NCI-H226 (cell line): ENCODE measurements at places on chromosomes 2 and 18.
A peak's percentile ranks its signal among the peaks of the same experiment; 100 is the strongest.

DNA sequence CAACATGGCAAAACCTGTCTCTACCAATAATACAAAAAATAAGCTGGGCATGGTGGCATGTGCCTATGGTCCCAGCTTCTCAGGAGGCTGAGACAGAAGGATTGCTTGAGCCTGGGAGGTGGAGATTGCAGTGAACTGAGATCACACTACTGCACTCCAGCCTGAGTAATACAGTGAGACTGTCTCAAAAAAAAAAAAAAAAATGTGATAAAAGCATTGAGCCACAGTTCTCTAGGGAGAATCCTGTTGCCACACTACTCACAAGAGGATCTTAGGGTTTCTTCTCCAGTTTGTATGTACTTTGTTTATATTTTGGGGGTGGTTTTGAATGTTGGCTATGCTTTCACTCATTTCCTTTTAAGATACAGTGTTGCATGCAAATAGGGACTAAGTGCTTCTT lies 62.0 kb downstream of the TMEM185B start:
- peak; percentile 8 for DNase-seq

- DNase-seq: no peak
These were observed 86.9 kb downstream of the MBP start for GRCh38 chr18:77045677-77046076.

GRCh38 chr2:109613081-109613921 lies 465 bp downstream of the SEPTIN10 start:
- peak; percentile 36 for DNase-seq

DNA sequence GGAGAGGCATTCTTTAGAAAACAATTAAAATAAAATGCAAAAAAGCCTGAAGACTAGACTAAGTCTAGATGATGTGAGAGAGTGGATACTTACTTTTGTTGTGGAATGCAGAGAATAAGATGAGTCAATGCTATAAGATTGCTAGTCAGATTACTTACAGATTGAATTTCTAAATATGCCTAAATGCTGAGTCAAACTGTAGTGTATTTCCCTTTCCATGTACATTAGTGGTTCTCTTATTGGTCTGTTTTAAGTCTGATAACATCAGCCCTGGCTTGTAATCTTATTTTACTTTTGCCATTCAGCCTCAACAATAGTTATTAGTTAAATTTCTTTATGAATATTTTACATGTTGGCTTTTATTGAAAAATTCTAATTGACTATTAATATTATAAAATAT lies 702.7 kb downstream of the SOCS6 start:
- DNase-seq: peak; percentile 29

DNA sequence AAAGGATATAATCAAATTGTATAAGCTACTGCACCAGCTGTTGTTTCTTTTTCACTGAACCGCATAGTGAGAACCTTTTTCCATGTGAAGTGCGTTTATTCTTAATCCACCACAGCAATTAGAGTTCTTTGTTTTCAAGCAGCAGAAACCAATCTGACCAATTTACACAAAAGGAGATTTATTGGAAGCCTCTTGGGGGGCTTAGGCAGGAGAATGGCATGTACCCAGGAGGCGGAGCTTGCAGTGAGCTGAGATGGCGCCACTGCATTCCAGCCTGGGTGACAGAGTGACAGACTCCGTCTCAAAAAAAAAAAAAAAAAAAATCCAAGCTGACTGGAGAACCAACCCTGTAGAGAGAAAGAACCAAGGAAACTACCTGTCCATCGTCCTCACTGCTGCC lies 10.0 kb downstream of the ADNP2 start:
- DNase-seq: no peak

DNA sequence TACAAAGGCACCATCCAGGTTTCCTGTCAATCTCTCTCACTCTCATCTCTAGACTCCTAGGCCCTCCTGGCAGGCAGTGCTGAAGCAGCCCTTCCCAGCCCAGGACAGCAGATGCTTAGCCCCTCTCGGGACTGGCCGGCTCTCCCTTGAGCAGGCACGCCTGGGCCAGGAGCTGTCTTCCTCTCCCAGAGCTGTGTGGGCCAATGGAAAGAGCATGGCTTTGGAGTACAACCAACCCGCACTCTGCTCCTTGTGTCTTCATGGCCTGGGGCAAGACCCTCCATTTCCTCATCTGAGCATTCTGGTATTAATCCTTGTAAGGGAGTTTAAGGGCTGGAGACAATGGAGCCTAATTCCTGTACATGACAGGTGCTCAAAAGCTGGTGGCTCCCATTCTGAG lies 97.2 kb downstream of the CAPN13 start:
- no peak for DNase-seq

DNA sequence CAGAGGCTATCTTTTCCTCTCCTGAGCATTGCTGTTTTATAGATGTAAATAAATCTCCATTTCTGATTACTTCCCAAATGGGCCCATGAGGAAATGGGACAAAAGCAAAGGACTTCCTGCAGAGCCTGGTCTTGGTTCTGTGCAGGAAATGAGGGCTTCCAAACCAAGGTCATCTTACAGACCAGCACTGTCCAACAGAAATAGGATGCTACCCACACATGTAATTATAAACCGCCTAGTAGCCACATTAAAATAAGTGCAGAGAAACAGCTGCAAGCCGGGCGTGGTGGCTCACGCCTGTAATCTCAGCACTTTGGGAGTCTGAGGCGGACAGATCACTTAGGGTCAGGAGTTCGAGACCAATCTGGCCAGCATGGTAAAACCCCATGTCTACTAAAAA lies 6.2 kb downstream of the TTL start:
- DNase-seq: no peak

DNA sequence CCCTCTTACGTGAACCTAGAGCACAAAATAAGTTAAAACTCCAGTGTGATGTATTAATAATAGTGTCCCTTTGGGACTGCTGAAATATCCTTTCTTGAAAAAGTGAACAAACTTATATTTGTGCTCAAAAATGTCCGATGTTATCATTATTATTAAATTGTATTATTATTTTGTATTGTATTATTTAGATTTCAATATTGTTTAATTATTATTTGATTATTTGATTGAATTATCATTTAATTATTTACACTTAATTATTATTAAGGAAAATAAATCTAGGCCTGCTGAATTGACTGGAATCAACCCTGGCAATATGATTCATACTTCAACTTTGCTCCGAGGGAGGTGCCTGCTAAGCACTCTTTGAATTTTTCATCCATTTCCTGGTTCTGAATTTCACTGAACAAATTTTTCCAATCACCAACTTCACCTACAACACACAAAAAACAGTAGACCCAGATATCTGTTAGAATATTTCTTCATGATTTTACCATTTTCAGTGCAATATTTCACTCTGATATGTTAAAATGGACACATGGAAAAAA lies 10.9 kb upstream of the EIF2AK2 start:
- no peak for DNase-seq

- peak; percentile 91 for DNase-seq
These were observed 21.5 kb upstream of the SPRED2 start for GRCh38 chr2:65453916-65454315.

DNA sequence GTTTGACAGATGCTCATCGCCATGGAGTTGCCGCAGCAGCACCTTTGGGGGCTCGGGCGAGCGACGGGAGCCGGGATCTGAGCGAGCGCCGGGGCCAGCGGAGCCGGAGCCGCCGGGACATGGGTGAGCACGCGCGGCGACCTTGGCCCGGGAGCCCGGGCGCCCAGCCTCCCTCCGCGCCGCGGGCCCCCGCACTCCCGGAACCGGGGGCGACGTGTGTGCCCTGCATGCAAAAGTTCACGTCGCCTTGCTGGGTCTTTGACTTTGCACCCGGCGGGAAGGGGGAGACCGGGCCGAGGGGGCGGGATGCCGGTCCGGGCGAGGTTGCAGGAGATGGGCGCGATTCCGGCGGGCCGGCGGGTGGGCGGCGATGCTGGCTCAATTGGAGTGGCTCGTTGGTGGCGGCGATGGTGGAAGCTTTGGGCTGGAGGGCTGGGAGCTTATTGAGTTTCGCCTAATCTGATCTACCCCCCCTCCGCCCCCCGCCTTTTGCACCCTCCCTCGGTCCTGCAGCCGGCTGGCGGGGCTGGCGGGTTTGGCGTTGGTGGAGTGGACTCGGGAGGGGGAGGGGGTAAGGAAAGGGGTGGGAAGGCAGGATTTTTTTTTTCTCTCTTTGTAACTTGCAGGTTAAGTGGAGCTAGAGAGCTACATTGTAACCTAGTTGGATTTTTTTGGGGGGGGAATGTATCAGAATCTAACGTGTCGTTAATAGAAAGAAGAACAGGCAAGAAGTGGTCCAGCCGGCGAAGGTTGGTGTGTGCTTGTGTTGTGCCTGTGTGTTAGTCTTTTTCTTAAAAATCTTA lies at the start of gene SETBP1:
SETBP1 (plus strand) TSS at position 616 of the 803 bp plus-strand sequence. CDS start 20,459 bp downstream, outside the sequence.
- no peak for DNase-seq

GRCh38 chr2:162197069-162197825 lies 45.2 kb upstream of the GCG start:
- DNase-seq: peak; percentile 73

DNA sequence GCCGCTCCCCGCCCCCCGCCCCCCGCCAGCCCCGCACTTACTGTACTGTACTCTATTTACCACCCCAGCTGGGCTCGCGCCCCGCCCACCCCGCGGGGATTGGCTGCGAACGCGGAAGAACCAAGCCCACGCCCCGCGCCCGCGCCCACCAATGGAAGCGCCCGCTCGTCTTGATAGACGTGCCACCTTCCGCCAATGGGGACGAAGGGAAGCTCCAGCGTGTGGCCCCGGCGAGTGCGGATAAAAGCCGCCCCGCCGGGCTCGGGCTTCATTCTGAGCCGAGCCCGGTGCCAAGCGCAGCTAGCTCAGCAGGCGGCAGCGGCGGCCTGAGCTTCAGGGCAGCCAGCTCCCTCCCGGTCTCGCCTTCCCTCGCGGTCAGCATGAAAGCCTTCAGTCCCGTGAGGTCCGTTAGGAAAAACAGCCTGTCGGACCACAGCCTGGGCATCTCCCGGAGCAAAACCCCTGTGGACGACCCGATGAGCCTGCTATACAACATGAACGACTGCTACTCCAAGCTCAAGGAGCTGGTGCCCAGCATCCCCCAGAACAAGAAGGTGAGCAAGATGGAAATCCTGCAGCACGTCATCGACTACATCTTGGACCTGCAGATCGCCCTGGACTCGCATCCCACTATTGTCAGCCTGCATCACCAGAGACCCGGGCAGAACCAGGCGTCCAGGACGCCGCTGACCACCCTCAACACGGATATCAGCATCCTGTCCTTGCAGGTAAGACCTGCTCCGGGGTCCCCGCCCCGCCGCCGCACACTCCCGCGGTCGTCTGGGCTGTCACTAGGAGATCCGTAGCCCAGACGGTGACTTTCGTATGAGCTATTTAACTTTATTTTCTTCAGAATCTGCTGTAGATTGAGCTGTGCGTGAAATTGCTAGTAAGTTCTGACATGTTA lies at the start of gene ID2:
ID2 (plus strand) TSS at position 271 of the 907 bp plus-strand sequence; CDS start at position 381, 110 bp downstream.
- peak; percentile 96 for DNase-seq

- DNase-seq: no peak
These were observed 14.0 kb upstream of the PDCL3 start for GRCh38 chr2:100548771-100549170.

DNA sequence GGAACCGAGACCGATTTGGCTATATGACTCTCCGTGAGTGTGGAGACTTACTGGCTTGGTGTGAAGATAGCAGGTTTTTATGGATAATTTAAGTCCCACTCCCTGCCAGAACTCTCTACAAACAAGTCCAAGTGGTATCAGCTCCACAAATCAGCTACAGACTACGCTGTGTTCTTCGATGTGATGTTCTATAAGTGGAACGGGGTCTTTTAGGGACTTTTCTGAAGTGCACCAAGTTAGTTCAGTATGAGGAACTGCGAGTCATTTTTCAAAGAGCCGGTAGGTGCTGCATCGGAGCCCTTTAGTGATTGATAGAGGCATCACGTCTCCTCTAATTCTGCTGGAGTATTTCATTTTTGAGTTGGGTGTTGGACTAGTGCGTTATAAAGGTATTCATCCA lies 107.1 kb downstream of the TSHZ1 start:
- DNase-seq: no peak

GRCh38 chr2:207767461-207768167 lies 2.1 kb downstream of the FZD5 start:
- no peak for DNase-seq

DNA sequence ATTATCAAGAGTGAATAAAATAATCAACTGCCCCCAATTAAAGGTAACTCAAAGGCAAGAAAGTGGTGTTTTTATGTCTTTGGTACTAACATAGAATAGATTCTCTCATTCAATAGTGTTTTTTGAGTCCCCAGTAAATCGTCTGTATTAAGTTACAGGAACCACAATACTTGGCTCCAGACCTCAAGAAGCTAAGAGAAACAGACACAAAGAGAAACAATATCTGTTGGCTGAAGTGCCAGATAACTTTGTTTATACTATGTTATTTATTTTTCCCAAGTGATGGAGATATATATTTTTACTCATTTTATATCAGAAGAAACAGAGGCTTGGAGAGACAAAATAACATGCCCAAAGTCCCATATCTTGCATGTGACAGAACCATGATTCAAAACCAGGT lies 201.7 kb upstream of the HNRNPA3 start:
- DNase-seq: no peak

GRCh38 chr2:136005462-136006196 lies 20.2 kb upstream of the DARS1 start:
- no peak for DNase-seq

DNA sequence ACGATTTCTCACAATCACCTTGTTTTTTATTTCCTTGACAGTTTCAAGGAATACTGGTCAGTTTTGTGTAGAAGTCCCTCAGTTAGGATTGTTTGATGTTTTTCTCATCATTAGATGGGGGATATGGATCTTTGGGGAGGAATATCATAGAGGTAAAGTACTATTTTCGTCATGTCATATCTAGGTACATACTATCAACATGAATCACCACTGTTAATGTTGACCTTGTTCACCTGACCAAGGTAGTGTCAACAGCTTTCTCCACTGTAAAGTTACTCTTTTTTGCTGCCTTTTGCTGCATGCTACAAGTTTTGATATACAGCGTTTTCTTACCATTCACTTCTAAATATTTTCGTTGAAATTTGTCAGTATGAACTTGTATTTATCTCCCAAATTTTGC lies 32.7 kb downstream of the NLRC4 start:
- DNase-seq: no peak

DNA sequence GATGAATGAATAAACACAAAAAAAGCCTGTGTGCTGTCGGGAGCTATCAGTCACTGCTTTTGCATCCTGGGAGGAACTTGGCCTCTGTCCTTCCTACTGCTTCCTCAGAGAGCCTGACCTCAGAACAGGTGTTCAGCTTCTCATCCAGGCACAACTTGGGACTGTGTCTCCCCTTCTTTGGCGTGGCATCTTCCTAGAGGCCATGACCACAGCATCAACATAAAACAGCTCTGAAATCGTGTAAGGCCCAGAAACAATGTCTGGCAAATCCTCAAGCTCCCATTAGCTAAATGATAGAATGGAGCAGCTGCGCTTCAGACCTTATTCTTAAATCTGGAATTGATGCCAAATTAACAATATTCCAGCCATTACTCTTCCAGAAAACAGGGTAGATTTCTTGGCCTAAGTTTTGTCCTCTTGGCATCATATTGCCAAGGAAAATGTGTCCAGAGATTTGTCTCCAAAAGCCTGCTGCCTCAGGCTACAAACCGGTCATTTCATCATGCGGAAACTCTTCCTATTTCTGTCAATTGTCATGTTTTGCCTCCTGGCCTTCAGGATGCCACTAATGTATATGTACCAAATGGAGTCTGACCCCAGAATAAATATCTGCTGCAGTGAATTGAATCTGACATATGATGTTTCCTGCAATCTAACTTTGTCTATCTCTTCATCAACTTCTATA lies 53.2 kb upstream of the RAB27B start:
- DNase-seq: no peak

- peak; percentile 49 for DNase-seq
These were observed 125.5 kb downstream of the ATAD2B start for GRCh38 chr2:23801396-23801795.

- no peak for DNase-seq
These were observed 70.4 kb downstream of the APLF start for GRCh38 chr2:68537809-68538208.

GRCh38 chr2:238567996-238568395 lies 141.3 kb downstream of the ASB1 start:
- no peak for DNase-seq
